ENCODE measurements at places on chromosomes 6 and 20.

DNA sequence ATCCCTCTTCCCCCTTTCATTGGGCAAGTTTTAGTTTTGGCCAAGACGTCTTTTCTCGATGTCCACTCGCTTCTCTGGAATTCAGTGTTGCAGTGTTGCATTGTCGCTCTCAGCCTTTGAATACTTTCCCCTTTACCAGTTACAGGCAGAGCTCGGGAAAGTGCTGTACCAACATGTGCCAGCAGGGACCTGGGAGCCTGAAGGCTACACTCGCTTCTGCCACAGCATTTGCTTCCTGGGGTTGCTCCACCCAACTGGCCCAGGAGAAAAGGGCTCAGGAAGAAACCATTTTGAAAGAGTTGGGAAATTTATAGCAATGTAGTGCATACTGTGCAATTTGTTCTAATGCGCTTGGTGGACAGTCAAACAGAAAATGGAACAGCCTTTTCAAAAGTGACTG, 78.6 kb downstream of the LINC00237 start:
- no peak overlapping the region for H3K4me3 ChIP-seq
- H3K27me3 ChIP-seq = peaks cover 4% of the 10 kb centered on the region
- DNase-seq = no peak

DNA sequence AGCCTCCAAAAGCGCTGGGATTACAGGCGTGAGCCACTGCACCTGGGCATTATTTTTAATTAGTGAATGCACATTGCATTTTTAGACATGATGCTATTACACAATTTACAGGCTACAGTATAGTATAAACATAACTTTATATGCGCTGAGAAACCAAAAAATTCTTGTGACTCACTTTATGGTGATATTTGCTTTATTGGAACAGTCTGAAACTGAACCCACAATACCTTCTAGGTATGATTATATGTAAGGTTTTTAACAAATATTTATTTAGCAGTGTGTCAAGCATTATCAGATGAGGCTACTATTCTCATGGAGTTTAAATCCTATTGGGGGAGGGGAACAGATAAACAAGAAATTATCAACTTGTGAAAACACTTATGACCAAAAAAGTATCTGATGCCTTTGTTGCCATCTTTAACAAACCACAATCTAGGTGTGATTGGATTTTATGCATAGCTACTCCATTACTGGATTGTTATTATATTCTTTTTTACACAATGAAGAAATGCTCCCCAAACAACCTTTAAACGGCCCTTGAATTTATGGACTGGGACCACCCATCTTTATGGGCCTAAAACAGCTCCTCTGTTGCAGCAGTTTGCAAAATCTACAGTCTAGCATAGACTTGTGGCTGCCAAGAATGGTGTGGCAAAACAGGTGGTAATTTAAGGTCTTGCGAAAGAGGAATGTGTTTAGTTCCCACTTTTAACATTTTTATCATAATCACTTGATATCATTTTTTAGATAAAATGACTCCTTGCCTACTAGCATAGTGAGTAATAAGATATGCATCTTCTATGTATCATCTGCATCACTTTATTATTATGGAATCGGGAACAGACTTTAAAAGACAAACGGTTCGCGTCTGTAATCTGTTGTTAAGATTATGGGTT, 159.2 kb upstream of the C6orf118 start:
- H3K36me3 ChIP-seq = no peaks in the 10 kb centered on the region
- H3K27me3 ChIP-seq = no peaks in the 10 kb centered on the region
- H3K4me1 ChIP-seq = no peaks in the 10 kb centered on the region
- no peak overlapping the region for H3K27ac ChIP-seq
- no peak for DNase-seq

- DNase-seq = no peak
- no peak overlapping the region for H3K27ac ChIP-seq
- H3K4me3 ChIP-seq = no peak overlapping the region
These were observed 103.4 kb downstream of the ERMARD start for GRCh38 chr6:169854813-169855212.

DNA sequence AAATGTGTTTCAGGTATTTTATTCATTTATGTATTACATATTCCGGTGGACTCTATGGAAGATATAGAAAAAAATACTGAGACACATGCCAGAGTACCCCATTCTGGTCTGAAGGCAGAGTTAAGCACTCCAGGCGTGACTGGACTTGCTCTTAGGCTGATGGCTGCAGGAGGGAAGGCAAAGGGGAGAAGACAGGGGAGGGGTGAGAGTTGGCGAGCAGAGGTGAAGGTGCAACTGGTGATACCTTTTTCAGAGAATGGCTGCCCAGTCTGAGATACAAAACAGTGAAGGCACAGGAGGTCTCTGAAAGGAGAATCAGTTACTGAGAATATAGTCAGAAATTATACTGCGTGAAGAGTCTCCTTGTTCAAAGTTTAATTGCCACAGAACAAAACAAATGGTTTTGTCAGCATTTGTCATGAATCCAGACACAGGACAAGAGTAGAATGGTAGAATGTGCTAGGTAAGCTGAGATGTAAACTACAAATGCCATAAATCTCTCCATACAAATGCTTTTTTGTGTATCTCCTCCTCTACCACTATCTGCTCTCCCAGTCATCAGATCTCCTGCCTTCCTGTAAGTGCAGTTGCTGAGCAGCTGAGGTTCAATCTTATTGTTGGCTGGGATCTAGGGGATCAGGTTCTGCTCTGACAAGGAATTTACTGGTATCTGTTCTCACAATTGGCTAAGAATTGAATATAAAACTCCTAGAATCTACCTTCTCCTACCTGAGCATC, 104.2 kb upstream of the DST start:
- H3K27me3 ChIP-seq = no peaks in the 10 kb centered on the region
- no peaks in the 10 kb centered on the region for H3K36me3 ChIP-seq
- no peak for DNase-seq

GRCh38 chr6:164005004-164005711, 590.6 kb downstream of the QKI start:
- DNase-seq = no peak
- H3K4me1 ChIP-seq = no peaks in the 10 kb centered on the region
- H3K36me3 ChIP-seq = no peaks in the 10 kb centered on the region
- H3K27ac ChIP-seq = no peak overlapping the region
- no peaks in the 10 kb centered on the region for H3K27me3 ChIP-seq

- no peak overlapping the region for H3K27ac ChIP-seq
- H3K27me3 ChIP-seq = no peaks in the 10 kb centered on the region
- no peaks in the 10 kb centered on the region for H3K36me3 ChIP-seq
- no peak for DNase-seq
- no peaks in the 10 kb centered on the region for H3K4me1 ChIP-seq
These were observed 39.4 kb upstream of the RFPL4B start for GRCh38 chr6:112307707-112308106.

GRCh38 chr6:119620846-119621555, 271.4 kb upstream of the MAN1A1 start:
- DNase-seq = no peak
- H3K27me3 ChIP-seq = no peaks in the 10 kb centered on the region
- H3K4me1 ChIP-seq = no peaks in the 10 kb centered on the region
- no peak overlapping the region for H3K4me3 ChIP-seq
- H3K27ac ChIP-seq = no peak overlapping the region
